Adrenal gland (tissue), 19 donors: ENCODE measurements at places on chromosomes 3 and 15. TPM values are rescaled to one million over a fixed set of nuclear protein-coding genes. Genes with fewer than 3 reads are reported as not detected.

DNA sequence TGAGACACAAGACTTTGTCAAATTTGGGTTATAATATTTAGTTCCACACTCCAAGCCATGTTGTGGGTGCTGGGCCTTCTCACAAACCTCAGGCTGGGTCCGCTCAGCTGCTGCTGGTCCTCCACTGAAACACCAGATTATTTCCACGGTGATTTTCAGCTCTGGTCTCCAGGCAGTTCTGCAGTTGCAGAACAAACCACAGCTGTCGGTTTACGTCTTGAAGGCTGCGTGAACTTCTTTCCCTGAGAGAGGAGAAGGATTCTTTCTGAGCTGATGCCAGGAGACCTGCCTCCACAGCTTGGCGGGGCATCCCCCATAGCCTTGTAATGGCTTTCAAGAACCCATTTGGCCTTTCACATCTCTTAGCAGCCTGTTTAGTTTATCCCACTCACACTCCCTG lies 16.2 kb downstream of the GALNT15 start:
- no peaks in the 10 kb centered on the region for H3K27me3 ChIP-seq
- H3K4me3 ChIP-seq = no peak overlapping the region
- H3K27ac ChIP-seq = no peak overlapping the region
- H3K36me3 ChIP-seq = no peaks in the 10 kb centered on the region
- DNase-seq = no peak

Gene HYKK
- 4.8 TPM for total RNA-seq

DNA sequence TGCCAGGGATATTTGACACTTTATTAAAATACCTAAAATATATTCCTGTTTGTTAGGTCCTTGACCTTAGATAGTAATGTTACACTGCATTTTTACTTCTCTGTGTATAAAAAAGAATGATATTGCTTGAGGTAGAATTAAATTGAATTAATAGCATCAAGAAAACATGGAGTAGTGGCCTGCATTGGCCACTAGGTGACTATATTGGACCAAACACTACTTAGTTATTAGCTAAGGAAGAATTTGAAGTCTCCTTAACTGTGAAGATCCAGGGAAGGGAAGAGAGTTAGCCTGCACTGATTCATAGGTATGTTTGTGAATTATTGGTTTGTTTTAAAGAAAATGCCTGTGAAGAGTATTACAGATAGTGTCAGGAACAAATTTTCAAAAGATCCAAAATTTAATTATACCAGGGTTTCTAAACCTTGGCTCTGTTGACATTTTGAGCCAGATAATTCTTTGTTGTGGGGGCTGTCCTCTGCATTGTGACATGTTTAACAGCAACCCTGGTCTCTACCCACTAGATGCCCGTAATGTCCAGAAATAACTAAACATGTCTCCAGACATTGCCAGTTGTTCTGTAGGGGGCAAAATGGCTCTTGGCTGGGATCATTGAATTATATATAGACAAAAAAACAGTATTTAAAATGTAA lies 103.6 kb upstream of the THSD4 start:
- no peaks in the 10 kb centered on the region for H3K36me3 ChIP-seq
- no peak overlapping the region for H3K27ac ChIP-seq
- no peak for DNase-seq

- no peak overlapping the region for H3K27ac ChIP-seq
- H3K36me3 ChIP-seq = no peaks in the 10 kb centered on the region
- H3K27me3 ChIP-seq = no peaks in the 10 kb centered on the region
- H3K4me3 ChIP-seq = no peak overlapping the region
Observed at GRCh38 chr3:101518421-101518871, 5.4 kb upstream of the SENP7 start.

DNA sequence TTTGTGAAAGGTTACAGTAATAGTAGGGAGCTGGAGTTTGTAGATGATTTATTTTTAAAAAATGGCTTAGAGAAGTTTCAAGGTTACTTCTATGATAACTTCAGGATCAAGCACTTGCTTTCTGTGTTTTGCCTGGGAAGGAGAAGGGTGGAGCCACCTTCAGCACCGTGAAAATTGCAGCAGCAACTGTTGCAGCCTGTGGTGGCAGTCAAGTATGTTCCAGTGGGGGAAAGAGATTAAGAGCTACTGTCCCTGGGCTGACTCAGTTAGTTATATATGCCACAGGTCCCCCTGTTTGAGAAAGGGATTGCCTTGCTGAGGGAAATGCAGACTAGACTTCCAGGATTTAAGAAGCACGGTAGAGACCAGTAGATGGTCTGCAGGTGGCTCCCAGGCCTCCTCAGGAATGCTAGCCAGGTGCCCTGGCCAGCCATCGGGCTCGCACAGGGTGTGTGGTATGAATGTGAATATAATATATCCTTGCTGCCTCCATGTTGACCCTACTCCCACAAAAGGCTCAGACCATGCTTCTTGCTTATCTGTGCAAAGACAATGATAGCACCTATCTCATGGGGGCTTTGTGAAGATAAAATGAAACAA lies 389.5 kb downstream of the CACNA2D3 start:
- H3K27me3 ChIP-seq = no peaks in the 10 kb centered on the region
- DNase-seq = no peak
- H3K4me1 ChIP-seq = no peaks in the 10 kb centered on the region
- no peak overlapping the region for H3K4me3 ChIP-seq

DNA sequence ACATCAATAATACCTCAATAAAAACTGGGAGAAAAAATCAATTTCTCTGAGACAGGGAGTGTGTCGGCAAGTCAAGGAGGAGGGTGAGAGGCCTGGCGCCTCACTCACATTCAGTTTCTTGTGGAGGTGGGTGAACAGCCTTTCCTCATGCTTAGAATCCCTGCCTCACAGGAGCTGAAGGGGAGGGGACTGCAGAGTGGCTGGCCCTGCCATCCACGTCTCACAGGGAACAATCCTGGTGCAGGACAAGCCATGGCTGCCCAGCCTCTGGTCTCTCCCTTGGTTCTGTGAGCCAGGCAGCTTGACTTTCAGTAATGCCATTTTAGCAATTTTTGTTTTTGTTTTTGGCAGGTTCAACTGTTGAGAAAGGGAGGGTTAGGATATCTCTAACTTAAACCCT lies 126.5 kb upstream of the HACD2 start:
- no peaks in the 10 kb centered on the region for H3K27me3 ChIP-seq
- no peaks in the 10 kb centered on the region for H3K4me1 ChIP-seq
- H3K4me3 ChIP-seq = no peak overlapping the region
- DNase-seq = no peak
- no peaks in the 10 kb centered on the region for H3K36me3 ChIP-seq
